ENCODE measurements at places on chromosomes 2 and 18. TPM values are rescaled to one million over a fixed set of nuclear protein-coding genes. Genes with fewer than 3 reads are reported as not detected.

The CIDEA gene
- total RNA-seq = not detected

GRCh38 chr2:48112911-48113680, 206.8 kb upstream of the FBXO11 start:
- DNase-seq = no peak

- DNase-seq = no peak
Observed at GRCh38 chr2:174341995-174342685, 7.4 kb downstream of the SP9 start.

DNA sequence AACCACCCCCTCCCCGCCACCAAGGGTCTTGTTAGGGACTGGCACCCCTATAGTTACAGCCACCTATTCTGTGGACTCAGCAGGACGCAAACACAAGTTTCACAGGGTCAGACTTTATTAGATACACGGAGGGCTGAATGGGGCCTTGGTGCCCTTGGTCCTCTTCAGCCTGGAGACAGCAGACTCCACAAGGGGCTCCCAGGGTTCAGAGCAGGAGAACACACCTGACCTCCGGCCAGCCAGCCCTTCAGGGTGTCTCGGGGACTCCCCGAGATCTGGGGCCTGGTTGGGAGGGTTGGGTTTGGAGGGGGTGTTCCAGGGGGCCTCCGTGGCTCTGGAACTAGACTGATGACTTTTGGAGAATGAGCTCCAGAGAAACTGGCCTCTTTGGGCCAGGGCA, 2.3 kb upstream of the PREB start:
- DNase-seq = no peak

The SLC5A7 gene
- not detected for total RNA-seq

DNA sequence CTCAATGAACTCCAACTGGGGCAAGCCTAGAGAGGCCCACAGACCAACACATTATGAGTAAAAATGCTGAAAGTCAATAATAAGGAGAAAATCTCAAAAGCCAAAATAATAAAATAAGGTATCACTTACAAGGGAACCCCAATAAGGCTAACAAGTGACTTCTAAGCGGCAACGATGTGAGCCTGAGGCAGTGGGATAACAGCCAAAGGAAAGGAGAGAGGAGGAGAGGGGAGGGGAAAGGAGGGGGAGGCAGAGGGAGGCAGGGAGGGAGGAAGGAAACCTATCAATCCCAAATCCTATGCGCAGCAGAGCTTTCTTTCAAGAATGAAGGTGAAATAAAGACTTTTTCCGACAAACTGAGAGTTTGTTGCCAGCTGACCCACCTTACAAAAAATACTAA, 6.0 kb upstream of the NFATC1 start:
- no peak for DNase-seq

All from activated naive CD4-positive, alpha-beta T cell treated with anti-CD3 and anti-CD28 coated beads for 36 hours (primary cell).